ENCODE measurements at places on chromosomes 1 and 21. TPM values are rescaled to one million over a fixed set of nuclear protein-coding genes. Genes with fewer than 3 reads are reported as not detected.

The SWT1 gene
- 3.0 TPM for total RNA-seq

The TIE1 gene
- 47.7 TPM for total RNA-seq

The RGS1 gene
- total RNA-seq = 13.7 TPM

The ITSN1 gene
- total RNA-seq = 3.5 TPM

The CRYAA gene
- not detected for total RNA-seq

The ANKRD34A gene
- total RNA-seq = 0.27 TPM

The TMEM81 gene
- 0.54 TPM for total RNA-seq

The GPR37L1 gene
- under 0.01 TPM for total RNA-seq

The RIPK4 gene
- 0.27 TPM for total RNA-seq

The PLCH2 gene
- total RNA-seq = 1.3 TPM

The CYP4X1 gene
- not detected for total RNA-seq

The TDRD10 gene
- total RNA-seq = 0.27 TPM

The S100B gene
- total RNA-seq = 0.81 TPM
